B cell (primary cell): ENCODE measurements at places on chromosomes 12 and 14.

- DNase-seq = no peak
Measured at GRCh38 chr12:120365675-120366340, 3.2 kb downstream of the MSI1 start.

DNA sequence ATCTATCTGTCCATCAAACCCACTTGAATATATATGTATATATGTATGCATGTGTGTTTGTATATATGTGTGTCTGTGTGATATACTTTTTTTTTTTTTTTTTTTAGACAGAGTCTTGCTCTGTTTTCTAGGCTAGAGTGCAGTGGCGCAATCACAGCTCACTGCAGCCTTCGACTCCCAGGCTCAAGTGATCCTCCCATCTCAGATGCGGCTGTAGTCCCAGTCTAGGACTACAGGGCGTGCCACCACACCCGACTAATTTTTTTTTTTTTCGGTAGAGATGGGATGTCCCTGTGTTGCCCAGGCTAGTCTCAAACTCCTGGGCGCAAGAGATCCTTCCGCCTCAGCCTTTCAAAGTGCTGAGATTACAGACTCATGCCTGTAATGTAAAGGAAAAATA, 13.0 kb upstream of the APOBEC1 start:
- DNase-seq = no peak

DNA sequence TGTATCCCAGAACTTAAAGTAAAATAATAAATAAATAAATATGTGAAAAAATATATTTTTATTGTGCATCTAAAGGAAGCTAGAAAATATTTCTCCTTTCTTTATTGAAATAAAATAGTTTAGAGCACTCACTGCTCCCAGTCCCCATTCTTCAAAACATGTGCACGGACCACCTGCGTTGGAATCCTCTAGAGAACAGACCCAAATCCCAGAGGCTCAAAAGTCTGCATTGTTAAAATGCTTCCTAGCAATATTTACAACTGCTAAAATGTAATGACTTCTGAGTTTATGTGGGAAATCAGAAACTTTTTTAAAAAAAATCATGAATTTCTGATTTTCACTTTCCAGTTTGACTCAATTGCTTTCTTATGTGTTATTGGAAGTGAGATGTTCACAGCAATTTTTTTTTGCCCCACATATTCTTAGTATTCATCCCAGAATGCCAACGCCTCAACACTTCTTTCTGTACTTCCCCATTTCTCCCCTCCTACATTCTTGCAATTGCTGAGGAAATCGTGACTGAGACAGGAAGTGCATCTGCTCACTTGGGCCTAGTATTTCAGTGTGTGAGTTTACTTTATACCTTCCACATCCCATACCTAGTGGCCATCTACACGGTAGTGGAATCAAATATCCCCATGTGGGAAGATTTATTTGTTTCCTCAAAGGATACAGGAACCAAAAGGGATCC, 116.0 kb upstream of the FLRT2 start:
- DNase-seq = no peak

GRCh38 chr12:108375986-108376663, 37.0 kb upstream of the CMKLR1 start:
- DNase-seq = no peak

- DNase-seq = no peak
Measured at GRCh38 chr12:123041811-123042655, 61.6 kb downstream of the ARL6IP4 start.

- DNase-seq = no peak
Measured at GRCh38 chr12:94146166-94146936, 2.0 kb upstream of the PLXNC1 start.

- no peak for DNase-seq
Measured at GRCh38 chr14:63295231-63295685, 23.5 kb downstream of the GPHB5 start.

GRCh38 chr14:61632401-61632800, 62.9 kb upstream of the HIF1A start:
- DNase-seq = no peak

DNA sequence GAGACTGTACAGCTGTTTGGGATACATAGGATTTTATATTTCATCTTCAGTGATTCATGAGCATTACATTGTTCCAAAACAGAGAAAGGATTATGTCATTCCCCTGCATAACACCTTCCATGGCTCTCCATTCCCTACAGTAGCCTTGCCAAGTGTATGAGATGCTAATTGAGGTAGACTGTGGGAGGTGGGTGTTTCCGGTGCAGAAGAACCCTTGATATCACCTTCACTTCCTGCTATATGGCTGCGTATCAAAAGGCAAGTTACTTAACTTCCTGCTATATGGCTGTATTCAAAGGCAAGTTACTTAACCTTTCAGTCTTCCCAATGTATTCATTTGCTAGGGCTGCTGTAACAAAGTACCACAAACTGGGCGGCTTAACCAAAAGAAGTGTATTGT, 11.2 kb downstream of the FAR2 start:
- DNase-seq = no peak

DNA sequence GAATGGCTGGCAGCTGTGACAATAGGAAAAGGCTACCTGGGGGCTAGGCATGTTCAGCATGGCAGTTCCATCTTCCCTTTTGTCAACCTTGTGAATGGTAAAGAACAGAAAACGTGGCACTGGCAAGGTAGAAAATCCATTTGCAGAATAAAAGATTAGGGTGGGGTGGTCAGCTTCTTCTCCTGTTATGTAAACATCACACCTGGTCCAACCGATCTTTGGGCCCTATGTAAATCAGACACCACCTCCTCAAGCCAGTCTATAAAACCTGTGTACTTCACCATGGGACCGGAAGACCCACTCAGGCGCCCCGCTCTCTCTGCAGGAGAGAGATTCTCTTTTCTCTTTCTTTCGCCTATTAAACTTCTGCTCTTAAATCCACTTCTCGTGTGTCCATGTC, 19.6 kb upstream of the TMEM30B start:
- no peak for DNase-seq

DNA sequence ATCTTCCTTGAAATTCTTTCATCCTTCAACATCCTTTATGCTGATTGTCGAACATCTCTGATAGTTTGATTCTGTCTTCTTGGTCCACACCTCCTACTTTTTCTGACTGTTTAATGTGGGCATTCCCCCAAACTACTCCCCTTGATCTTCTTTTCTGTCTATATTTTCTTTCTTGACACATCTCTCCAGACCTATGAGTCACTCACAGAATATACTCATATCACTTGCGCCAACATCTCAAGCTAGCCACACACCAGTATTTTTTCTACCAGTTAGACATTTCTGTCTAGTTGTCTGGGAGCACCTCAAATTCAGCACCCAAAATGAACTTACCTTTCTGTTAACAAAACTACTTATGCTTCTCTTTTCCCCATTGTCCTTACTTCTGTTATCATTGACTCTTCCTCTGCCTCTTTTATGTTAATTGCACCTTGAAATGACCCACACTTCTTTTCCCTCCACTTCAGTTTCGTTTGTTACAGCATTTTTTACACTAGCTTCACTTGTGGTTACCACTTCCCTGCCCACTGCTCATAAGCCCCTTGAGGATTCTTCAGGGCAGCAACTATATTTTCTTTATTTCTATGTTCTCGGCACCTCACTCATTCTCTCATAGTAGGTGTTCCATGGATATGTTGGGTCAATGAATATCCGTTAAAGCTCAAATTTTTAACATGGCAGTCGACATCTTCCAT, 33.5 kb downstream of the TSHR start:
- DNase-seq = peak; percentile 12

DNA sequence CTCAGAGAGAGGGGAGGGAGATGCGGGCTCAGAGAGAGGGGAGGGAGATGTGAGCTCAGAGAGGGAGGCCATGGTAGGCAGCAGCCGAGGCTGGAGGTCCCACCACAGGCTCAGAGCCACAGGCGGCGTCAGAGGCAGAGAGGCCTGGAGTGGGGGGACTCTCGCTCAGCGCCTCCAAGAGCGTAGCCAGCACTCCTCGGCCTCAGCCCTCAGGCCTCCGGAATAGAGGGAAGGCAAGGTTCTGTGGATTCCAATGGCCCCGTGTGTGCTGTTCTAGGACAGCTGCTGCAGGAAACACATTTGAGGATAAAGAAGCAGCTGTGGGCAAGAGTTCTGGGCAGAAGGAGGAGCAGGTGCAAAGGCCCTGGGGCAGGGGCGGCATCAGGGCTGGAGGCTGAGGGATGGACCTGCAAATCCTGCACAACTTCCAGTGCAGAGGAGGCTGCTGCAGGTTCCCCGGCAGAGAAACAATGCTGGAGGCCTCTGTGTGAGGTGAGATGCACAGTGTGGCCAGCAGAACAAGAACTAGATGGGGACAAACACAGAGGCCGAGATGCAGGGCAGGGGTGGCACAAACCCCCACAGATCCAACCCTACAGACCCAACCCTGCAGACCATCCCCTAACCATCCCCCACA, 59.1 kb upstream of the GALNT9 start:
- no peak for DNase-seq

DNA sequence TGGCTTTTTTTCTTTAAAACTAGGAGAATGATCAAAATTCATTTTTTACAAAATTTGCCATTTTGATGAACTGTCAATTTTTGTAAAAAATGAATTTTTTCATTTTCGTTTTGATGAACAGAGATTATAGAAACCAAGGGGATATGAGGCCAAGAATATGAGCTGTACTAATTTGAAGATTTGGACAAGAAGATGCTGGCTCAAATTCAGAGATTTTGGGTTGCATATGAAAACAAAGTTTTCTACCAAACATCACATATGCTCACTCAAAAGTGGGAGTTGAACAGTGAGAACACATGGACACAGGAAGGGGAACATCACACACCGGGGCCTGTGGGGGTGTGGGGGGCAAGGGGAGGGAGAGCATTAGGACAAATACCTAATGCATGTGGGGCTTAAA, 230.7 kb downstream of the SNAPC1 start:
- no peak for DNase-seq

GRCh38 chr14:95363468-95363954, 43.8 kb upstream of the CLMN start:
- no peak for DNase-seq

DNA sequence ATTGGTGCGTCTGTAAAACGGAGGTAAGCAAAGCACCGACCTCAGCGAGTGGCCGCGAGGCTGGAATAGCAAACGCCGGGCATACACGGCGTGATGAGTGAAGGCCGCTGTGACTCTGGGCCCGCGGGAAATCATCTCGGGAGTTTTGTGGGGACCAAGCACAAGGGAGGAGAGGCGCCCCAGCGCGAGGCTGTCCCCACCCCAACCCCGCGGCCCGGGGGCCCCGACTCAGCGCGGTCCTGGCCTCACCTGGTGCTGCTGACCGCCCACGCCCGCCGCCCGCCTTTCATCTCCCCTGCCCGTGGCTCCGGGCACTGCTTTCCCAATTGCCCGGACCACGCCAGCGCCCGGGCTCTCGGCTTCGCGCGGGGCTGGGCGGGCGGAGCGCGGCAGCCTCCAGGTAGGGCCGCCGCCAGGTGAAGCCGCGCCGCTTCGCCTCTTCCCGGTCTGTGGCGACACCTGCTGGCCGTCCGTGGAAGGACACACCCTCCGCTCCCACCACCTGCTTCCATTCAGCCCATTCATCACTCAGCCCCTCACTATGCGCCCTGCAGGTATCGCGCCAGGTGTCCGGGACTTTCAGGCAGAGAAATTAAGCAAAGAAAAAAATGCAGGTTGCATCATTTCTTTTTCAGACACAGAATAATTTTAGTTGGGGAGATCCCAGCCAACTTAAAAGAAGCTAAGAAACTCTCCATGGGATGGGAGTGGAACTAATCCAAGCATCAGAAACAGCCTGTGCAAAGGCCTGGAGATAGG, 360.4 kb downstream of the MED13L start:
- DNase-seq = peak; percentile 72

DNA sequence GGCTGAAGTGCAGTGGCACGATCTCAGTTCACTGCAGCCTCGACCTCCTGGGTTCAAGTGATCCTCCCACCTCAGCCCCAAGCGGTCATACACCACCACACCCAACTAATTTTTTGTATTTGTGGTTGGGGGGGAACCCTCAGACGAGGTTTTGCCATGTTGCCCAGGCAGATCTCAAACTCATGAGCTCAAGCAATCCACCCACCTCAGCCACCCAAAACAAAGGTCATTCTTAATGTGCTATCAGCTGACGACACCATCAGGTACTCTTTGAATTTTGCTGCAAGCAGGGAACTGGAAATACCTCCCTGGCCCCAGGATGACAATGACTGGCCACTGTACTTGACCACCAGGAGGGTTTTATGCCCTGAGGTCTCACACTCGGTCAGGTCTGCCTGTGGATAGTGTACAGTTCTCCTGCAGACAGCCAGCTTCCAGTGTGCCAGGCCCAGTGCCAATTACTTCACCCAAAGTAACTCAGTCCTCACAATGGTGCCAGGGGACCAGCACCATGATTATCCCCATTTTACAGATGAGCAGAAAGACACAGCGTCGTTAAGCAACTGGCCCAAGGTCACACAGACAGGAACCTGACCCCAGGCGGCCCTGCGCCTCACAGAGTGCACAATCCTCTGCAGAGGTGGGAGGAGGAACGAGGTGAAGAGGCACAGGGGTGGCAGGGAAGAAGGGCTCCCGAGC, 42.9 kb downstream of the ITPK1 start:
- no peak for DNase-seq

DNA sequence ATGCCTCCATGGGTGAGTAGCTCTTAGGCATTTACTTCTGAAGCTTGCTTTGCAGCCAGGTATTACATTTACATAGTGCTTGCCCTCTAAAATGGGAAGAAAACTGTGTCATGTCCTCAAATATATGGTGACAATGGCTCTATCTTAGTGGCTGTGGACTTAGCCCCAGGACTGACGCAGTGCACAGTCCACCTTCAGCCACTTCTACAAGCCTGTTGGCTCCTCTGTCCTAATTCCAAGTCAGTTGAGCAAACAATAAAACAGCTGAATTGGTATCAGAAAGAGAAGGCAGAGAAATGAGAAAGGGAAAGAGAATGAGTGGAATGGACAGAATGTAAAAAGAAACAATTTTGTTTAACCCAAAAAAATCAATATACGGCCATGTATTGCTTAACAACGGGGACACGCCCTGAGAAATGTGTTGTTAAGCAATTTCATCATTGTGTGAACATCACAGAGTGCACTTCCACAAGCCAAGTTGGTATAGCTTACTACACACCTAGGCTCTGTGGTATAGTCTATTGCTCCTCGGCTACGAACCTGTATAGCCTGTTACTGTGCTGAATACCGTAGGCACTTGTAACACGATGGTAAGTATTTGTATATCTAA, 93.5 kb downstream of the GRIN2B start:
- no peak for DNase-seq
